ENCODE measurements at places on chromosomes 1 and 21.

DNA sequence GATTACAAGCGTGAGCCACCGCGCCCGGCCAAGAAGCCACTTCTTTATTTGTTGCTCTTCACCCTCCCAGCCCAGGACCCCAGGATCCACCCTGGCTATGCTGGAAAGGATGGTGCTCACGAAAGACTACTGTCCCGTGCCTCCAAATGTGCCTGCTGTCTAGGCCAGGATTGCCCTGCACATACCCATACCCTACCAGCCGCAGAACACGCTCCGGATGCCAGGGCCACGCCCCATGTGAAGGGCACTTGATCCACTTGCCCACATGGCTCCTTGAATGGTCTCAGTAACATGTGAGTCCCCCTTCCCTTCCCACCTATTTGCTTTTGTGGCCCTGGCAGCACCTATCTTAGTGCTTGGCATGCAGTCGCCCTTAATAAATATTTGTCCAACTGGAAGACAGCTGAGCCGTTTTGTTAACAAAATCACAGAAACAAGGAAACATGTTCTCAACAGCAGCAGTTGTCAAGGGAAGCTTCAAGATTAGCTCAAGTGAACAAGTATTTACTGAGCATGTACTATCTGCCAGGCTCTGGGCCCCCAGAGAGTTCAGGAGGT lies 13.8 kb upstream of the UBXN10 start:
- DNase-seq = no peak

GRCh38 chr1:6489799-6490180 lies 1.7 kb downstream of the PLEKHG5 start:
- DNase-seq = peak; percentile 56

- no peak for DNase-seq
Measured at GRCh38 chr1:236575523-236575922, 28.8 kb downstream of the HEATR1 start.

DNA sequence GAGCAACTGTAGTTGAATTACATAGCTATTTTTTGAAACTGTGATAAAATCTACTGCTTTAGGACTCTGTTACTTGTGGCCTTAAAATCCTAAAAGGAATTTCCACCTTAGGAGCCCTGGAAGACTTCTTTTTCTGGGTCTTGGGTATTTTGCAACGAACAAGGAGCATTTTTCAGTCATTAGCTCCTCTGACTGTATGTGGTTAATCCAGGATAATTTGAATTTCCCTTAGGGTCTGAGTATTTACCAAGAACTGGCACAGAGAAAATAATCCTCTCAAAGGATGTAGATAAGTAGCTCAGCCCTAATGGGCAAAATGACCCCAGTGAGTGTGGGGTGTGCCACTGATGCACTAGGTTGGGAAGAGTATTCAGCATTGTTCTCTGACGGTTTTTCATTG lies 170.4 kb downstream of the VAV3 start:
- no peak for DNase-seq

DNA sequence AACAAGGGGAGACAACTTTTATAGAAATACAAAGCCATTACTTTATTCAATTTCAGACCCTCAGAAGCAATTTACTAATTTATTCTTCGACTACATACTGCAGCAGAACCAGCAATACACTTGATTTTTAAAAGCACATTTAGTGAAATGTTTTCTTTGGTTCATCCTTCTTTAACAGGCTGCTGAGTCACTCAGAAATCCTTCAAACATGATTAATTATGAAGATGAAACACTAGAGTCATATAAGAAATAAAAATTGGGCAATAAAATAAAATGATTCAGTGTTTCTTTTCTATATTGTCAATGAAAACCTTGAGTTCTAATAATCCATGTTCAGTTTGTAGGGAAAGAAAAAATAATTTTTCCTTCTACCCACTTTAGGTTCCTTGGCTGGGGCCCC lies 47.0 kb downstream of the CHML start:
- DNase-seq = no peak

DNA sequence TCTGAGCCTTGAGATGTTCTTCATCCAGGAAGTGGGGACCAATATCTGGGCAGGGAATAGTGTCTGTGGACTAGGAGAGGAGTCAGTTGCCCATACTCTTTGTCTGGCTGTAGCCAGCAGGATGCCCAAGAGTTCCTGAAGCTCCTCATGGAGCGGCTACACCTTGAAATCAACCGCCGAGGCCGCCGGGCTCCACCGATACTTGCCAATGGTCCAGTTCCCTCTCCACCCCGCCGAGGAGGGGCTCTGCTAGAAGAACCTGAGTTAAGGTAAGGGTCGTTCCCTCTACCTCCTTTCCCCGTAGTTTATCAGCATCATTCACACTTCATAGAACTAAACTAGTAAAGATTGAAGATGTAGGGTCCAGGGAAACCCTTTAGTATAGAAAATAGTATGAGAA lies 3.4 kb upstream of the PPOX start:
- DNase-seq = no peak

DNA sequence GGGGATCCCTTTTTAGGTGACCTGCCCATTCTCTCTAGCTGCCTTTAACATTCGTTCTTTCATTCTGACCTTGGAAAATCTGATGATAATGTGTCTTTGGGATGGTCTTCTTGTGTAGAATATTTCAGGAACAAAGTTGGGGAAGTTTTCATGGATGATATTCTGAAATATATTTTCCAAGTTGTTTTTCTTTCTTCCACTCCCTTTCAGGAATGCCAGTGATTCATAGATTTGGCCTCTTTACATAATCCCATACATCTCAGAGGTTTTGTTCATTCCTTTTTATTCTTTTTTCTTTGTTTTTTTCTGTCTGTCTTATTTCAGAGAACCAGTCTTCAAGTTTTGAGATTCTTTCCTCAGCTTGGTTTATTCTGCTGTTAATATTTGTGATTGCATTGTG lies 13.9 kb upstream of the SCMH1 start:
- DNase-seq = no peak

DNA sequence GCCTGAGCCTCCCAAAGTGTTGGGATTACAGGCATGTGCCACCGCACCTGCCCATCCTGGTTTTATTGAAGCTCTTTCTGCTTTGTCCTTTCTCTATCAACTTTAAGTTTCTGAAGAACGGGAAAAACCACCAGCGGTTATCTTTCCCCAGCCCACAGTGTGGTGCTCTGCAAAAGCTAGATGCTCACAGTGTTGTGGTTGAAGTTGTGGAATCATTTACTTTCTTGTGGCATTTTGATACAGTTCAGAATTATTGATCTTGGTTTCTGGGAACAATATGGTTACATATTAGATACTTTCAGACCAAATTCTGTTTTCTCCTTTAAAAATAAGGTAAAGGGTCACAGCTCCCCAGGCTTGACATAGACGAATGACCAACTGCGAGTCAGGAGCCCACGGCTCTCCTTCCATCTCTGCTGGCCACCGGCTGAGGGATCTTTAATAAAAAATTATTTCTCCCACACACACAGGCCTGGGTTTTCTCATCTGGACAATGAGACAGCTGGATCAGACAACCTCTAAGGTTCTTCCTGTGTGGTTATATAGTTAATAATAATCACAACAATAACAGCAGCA lies 385.3 kb downstream of the SETD4 start:
- DNase-seq = no peak

DNA sequence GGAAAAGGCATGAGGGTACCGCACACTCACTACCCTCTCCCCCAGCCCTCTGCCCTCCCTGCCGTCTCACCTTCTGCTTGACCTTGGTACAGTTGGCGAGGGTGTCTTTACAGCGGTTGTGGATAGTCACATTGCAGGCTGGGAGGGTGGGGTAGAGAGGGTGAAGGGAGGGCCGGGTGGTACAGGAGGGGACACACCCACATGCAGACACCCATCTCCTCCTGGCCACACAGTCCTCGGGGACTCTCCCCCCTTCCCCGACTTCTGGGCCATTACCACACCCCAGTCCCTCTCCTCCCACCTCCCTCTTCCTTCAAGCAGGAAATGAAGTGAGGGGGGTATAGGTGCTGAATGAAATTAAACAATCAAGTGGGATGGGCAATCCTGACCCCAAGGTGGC lies 11.6 kb downstream of the ARHGEF2 start:
- no peak for DNase-seq

DNA sequence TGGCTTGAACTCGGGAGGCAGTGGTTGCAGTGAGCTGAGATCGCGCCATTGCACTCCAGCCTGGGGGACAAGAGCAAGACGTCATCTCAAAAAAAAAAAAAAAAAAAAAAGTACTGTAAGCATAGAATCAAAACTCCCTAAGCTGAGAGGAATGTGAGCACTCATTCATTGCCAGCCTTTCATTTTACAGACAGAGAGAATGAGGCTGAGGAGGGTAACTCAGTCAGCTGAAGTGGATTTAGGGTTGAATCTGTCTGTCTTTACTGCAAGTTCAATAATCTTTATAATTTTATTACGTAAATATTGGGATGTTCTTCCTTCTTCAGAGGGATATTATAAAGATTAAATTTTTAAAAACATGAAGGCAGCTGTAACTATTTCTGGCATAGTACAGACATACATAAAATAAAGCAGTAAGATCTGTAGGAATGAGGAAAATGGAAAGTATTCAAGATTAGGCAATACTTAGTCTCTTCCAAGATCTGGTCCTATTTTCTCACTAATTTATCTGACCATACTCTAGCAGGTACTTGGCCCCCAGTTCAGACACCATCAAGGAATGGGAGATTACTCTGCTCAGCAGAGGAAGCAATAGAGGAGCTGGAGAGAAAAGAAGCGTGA lies 24.1 kb upstream of the MNDA start:
- no peak for DNase-seq

- DNase-seq = no peak
Measured at GRCh38 chr1:12438349-12438924, 179.6 kb downstream of the DHRS3 start.

DNA sequence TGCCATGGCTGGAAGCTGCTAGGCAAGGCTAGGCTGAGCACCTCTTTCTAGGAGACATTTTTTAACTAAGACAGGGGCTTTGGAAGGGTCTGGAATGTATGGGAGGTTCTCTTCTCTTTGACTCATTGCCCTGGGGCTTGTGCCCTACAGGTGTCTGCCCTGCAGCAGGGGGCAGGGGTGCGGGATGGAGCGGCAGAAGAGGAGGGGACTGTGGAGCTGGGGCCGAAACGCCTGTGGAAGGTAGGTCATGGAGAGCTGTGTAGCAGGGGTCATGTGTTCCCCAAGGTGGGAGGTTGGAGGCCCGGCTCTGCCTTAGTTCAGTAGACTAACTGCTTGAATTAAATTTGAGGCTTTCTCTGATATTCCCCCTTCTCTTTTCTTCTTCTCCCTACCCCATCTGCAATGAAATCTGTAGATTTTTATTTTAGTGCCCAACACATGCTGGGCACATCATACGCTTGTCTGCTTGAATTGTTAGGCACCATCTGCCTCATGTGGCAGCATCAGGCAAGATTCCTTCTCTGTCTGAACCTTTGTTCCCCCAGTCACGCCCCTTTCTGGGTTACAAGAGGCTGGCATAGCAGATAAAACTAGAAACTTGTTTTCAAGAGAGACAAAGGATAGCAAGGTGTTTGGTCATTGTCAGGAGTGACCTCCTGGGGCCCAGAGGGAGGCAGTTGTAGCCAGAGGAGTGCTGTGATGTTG lies 18.4 kb downstream of the PPFIA4 start:
- no peak for DNase-seq

DNA sequence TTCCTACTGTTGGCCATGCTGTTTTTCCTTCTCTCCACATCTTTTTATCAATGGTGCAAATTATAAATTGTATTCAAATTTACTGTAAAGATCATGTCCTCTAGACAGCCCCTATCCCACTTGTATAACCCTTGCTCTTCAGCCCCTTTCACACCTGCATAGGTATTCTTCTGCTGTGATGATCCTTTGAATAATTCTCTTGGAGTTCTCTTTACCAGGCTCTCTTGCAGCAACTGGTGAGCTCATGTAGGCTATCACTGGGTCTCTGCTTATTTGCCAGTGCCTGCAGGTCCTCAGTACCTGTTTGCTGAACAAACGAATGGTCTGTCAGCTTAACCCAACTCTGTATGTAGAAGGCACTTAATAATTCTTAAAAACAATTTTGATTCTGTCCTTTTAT lies 8.2 kb downstream of the PTPRC start:
- no peak for DNase-seq

GRCh38 chr1:62126579-62127290 lies 67.9 kb upstream of the L1TD1 start:
- DNase-seq = no peak

DNA sequence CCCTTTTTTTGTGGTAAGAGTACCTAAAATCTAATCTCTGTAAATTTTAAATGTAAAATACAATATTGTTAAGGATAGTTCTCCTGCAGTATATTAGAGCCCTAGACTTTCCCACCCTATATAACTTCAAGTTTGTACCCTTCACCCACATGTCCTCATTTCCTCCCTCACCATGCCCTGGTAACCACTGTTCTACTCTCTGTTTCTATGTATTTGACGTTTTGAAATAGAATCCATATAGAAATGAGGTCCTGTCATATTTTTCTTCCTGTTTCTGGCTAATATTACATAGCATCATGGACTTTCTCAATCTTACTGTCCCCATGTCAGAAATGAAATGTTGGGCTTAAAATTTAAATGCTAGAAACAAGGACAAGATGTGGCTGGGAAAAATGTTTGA lies 24.8 kb downstream of the GBP7 start:
- DNase-seq = no peak

- no peak for DNase-seq
Measured at GRCh38 chr1:7247158-7247557, 461.9 kb downstream of the CAMTA1 start.

- DNase-seq = no peak
Measured at GRCh38 chr1:107394301-107394700, 253.5 kb downstream of the NTNG1 start.

- no peak for DNase-seq
Measured at GRCh38 chr1:225468270-225469020, 40.6 kb upstream of the LBR start.

- DNase-seq = no peak
Measured at GRCh38 chr1:218692808-218693207, 347.7 kb downstream of the TGFB2 start.

DNA sequence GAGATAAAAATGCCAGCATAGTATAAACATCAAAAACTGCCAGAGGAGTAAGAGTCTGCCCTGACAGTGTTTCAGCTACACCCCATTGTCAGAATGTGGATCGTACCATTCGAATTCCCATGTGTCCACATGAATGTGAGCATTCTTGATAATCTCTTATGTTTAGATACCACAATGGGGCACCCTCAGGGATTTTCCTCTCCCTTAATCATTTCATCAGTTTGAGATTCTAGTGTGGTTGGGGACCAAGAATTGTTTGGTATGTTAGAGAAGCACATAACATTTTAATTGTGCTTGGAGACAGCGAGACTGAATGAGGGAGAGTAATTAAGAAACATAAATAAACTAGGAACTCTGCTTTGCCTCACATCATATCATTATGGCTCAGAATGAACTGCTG lies 120.2 kb downstream of the ZC3H11B start:
- no peak for DNase-seq

DNA sequence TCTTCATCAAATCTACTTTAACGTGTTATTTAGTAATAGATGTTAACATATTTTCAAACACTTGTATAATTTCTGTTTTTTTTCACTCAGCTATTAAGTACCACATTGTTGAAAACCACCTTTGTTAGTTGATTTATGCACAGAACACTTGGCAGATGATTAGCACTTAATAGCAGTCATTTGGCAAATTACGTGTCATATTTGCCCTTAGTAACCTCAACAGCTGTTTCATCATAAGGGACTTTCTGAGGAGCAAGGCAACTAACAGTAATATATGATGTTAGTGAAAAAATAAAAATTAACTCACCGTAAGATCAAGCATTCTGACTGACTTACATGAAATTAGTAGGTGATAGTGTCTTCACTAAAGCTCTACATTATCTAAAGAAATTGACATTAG lies 186.4 kb downstream of the HMCN1 start:
- DNase-seq = no peak

GRCh38 chr21:34801519-34802132 lies 132.8 kb downstream of the CLIC6 start:
- DNase-seq = no peak

- no peak for DNase-seq
Measured at GRCh38 chr21:17491716-17492414, 21.0 kb upstream of the CXADR start.

All from stimulated activated CD8-positive, alpha-beta memory T cell treated with anti-CD3 and anti-CD28 coated beads, Interleukin-4, amount 100 ng/mL, for 4 hours (primary cell).